Head of caudate nucleus (tissue), 42 donors: ENCODE measurements at places on chromosomes 3 and 15.

DNA sequence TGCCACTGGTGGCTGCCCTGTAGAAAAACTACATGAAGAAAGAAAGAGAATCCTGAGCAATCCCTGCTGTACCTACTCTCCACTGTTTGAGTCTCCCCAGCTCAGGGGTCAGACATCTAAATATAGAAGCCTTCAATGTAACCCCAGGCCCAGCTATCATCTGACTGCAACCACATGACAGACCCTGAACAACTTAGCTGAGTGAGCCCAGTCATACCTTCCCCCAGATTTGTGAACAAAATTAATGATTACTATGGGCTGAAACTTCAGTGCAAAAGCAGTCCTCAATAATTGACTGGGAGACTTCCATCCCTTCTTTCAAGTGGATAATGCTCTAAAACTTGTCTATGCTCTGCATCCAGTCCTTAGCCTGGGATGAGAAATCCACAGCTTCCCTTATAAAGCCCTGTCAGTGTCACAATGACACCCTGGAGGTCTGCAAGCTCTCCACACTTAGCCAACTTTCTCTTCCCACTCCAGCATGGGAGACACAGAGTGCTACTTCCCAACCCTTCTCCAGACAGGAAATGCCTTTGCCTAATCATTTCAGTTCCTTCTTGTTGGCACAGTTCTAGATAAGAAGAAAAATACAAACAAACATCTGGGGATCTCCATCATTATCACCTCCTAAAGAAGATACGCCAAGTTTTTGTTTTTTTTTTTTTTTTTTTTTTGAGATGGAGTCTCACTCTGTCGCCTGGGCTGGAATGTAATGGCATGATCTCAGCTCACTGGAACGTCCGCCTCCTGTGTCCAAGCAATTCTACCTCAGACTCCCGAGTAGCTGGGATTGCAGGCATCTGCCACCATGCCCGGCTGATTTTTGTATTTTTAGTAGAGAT lies 198.5 kb upstream of the GADL1 start:
- DNase-seq, result no peak

GRCh38 chr3:62211675-62212429 lies 161.5 kb downstream of the FEZF2 start:
- no peak for DNase-seq

DNA sequence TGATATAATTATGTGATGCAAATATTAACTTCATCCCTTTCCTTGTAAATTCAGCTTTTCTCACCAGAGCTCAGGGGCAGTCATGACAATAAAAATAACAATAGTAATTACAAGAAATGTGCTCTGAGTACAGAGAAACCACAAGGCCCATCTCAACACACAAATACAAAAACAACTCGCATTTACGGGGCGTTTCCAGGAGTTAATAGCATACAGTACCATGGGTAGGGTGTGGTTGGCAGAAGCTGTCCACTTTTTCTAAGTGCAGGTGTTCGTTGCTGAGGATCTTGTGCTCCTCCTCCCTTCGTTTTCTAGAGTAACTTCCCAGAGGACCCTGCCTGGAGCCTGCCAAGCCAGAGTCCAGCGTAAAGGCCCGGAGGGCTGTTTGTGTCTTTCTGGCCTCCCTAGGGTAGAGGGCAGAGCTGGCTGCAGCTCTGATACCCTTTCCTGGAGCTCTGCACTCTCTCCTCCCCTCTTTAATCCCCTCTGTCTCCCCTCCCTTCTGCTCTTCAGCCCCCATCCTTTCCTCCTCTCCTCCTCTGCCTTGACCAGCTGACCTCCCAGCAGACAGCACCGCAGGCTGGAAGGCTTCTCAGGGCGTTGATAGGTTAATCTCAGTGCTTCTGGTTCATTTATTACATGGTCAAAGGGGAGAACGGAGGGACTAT lies 11.4 kb downstream of the SEMA3G start:
- no peak for DNase-seq

GRCh38 chr15:78353093-78353492 lies 12.9 kb downstream of the CRABP1 start:
- DNase-seq, result no peak

- no peak for DNase-seq
Observed at GRCh38 chr3:29488922-29489321, 208.1 kb downstream of the RBMS3 start.

GRCh38 chr3:27319304-27319703 lies 49.9 kb downstream of the NEK10 start:
- no peak for DNase-seq

DNA sequence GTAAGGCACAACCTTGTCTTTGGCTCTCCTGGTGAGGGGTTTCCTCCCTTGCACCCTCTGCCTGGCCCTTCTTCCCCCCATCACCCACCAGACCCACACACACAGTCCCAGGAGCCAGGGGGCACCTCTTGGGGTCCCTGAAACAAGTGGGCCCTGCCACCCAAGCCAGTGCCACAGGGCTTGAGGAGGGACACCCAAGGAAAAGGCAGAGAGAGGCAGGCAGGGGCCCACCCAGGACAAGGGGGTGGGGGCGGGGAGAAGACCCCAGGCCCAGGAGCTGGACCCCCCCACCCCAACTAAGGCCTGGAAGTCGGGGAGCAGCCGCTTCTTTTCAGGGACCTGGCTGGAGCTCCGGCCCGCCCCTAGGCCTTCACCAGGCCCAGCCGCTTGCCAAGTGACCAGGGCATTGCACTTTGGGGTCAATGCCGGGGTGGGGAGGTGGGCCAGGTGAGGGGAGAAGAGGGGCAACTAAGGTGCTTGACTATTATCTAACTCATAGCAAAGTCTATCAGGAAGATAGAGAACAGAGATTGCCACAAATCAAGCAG lies 88.9 kb downstream of the KCNMB2 start:
- no peak for DNase-seq

- no peak for DNase-seq
Observed at GRCh38 chr15:80503319-80503952, 99.3 kb downstream of the ARNT2 start.

DNA sequence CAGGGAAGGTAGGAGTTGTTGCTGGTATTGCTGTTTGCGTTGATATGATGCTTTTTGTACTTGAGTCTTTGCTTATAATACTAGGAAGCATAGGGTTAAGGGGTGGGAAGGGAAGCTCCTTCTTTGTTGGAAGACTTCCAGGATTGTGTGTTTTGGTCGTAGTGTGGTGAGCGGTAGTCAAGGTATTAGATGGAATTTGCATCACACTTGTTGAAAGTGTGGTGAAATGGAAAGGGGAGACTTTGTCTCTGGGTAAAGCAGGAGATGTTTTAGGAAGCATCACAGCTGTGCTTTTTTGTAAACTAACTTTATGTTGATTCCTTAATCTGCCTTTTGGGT lies 14.9 kb downstream of the IGSF10 start:
- no peak for DNase-seq

- no peak for DNase-seq
Observed at GRCh38 chr15:74653426-74654102, 37.9 kb downstream of the CLK3 start.

- no peak for DNase-seq
Observed at GRCh38 chr3:11072631-11073030, 80.1 kb downstream of the SLC6A1 start.

DNA sequence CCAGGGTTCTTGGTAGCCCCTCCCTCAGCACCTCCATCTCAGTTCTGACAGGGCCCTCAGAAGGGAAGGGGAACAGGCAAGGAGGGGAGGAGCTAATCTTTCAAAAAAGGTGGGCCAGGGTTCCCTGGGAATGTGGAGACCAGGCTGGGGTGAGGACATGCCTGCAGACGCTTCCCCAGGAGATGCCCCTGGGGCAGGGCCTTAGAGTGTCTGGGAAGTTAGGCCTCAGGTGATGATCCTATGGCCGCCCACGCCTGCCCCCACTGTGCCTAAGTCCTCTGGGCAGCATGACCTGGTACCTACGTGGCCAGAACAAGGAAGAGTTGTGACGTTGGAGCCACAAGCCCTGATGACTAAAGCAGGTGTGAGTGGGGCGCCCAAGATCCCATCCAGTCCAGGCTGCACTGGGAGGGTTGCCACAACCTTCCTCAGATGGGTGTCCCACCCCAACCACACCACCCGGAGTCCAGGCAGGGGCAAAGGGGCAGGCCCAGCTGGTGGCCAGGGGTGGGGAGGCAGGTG lies 3.9 kb upstream of the SEMA3B start:
- no peak for DNase-seq

DNA sequence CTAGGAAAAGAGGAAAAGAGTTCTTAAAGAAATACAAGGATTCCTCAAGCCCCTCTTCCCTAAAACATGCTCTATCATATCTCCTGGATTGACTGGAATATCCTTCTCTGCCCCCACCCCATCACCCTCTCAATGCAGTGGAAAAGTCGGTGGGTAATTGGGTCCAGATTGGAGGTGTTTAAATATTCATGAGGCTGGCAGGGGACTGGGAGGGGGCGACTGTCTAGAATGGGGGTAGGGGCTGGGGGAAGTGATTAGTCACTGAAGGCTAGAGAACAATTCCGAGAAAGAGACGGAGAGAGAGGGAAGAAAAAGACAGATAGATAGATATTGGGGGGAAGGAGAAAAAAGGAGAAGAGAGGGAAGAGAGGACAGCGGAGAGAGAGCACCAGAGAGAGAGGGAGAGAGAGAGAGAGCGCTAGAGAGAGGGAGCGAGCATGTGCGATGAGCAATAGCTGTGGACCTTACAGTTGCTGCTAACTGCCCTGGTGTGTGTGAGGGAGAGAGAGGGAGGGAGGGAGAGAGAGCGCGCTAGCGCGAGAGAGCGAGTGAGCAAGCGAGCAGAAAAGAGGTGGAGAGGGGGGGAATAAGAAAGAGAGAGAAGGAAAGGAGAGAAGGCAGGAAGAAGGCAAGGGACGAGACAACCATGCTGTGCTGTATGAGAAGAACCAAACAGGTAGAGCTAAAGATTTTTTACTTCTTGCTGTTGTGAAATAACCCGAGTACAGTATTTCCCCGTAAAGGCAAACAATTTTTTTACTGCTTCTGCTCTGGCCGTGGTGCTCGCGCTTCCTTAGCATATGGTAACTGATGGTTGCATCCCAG lies at the start of gene GAP43:
TSS of gene GAP43 (plus strand) at position 467 of the 825 bp plus-strand sequence. CDS start at position 647, 180 bp downstream.
- DNase-seq, result peak; percentile 49

GRCh38 chr3:3705090-3705775 lies 94.0 kb upstream of the LRRN1 start:
- DNase-seq, result peak; percentile 55

DNA sequence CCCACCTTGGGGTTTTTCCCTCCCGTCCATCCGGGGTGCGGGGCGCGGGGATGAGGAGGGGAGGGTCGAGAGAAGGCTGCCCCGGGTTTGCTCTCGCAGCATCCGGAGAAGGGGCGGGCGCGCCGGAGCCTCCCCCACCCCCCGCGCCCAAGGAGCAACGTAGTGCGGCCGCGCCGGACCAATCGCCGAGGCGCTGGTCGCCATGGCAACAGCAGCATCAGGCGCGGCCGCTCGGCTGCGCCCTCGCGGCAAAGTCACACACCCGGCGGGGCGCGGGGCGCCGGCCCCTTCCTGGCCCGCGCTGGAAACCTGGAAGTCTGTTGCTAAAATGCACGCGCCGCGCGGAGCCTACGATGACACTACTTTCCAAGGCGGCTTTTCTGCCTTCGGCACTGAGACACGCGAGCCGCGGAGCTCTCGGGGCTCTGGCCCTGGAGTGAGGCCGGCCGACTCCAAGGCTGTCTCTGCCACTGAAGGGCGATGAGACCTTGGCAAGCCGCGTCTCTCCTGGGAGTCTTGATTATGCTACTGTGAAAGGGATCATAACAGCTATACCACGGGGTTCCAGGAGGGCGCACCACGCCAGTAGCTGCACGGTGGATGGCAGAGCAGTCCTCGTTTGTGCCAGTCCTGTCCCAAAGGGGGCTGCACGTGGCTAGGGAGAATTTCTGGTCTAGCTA lies at the start of gene IQSEC1:
TSS of gene IQSEC1 (minus strand) at position 104 of the 680 bp plus-strand sequence. CDS start 415 bp downstream, outside the sequence.
- DNase-seq, result peak; percentile 70

GRCh38 chr3:13091898-13092611 lies 18.8 kb upstream of the IQSEC1 start:
- DNase-seq, result peak; percentile 75

GRCh38 chr15:99090011-99090699 lies 14.7 kb upstream of the SYNM start:
- no peak for DNase-seq

- DNase-seq, result no peak
Observed at GRCh38 chr15:95152741-95153140, 921.4 kb downstream of the MCTP2 start.

- DNase-seq, result no peak
Observed at GRCh38 chr15:31382713-31383045, 56.0 kb downstream of the KLF13 start.

DNA sequence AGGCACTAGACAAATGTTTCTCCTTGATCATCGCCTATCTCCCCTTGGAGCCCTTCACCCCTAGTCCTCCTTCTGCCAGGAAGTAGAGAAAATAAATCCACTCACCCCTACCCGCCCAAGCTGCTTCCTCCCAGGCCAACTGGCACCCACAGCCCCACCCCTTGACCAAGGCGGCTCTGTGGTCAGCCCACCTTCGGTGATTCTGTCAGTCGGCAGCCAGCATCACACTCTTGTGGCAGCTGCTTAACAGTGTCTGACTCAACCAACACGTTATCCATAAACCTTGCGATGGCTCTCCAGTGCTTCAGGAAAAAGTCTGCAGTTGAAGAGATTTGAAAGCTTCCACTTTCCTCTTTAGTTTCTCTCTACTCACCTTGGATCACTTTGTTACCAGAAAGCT lies 7.6 kb downstream of the SHF start:
- no peak for DNase-seq

- no peak for DNase-seq
Observed at GRCh38 chr3:20316238-20316637, 130.2 kb upstream of the SGO1 start.

DNA sequence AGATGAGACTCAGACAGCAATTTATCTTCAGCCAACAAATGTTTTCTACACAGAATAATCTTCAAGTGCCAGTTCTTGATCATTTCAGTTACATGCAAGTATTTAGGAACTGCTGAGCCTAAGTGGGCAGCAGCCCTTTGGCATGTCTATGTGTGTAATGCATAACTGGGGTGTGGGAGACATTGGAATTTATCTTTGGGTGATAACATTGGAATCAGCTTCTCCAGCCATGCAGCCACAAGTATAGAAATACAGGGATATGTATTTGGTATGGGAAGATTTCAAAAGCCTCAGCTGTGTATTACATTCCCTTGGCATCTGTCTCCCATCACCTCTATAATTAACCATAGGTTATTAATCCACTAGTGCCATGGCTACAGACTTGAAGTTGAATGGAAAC lies 63.4 kb upstream of the FOXP1 start:
- DNase-seq, result no peak

- no peak for DNase-seq
Observed at GRCh38 chr15:74304431-74304830, 63.0 kb downstream of the CYP11A1 start.

DNA sequence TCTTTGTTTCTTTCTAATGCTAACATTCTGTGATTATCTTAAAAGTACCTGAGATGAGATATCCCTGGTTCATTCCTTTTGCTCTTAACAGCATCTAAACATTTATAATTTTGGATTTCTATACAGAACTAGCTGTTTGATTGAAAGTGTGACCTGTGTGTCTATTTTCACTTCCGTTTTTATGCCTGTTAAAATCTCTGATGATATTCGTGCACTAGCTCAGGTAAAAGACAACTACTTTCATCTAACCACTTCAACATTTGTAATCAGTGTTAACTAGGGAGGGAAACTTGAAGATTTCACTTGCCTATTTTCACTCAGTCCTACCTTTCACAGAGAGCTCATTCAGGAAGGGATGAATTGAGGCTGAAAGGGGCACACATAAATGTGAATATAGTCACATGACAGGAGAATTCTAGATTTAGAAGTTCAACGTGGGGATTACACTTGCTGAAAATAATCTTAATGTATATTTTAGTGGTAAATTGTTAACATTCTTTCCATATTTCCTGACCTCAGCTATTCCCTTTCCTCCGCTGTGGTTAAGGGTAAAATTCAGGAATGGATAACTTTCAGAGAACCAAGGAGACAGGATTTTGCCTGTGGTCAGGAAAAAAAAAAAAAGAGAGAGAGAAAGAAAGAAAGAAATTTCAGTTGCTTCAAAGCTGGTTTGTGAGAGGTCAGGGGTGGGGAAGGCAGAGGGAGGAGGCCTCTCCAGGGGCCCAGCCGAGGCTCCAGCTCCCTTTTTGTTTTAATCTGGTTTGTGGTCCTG lies 159.8 kb upstream of the TSC22D2 start:
- DNase-seq, result no peak
